ENCODE measurements at places on chromosomes 7 and 10.

- DNase-seq: no peak
Observed at GRCh38 chr7:89027781-89028180, 232.2 kb upstream of the TEX47 start.

DNA sequence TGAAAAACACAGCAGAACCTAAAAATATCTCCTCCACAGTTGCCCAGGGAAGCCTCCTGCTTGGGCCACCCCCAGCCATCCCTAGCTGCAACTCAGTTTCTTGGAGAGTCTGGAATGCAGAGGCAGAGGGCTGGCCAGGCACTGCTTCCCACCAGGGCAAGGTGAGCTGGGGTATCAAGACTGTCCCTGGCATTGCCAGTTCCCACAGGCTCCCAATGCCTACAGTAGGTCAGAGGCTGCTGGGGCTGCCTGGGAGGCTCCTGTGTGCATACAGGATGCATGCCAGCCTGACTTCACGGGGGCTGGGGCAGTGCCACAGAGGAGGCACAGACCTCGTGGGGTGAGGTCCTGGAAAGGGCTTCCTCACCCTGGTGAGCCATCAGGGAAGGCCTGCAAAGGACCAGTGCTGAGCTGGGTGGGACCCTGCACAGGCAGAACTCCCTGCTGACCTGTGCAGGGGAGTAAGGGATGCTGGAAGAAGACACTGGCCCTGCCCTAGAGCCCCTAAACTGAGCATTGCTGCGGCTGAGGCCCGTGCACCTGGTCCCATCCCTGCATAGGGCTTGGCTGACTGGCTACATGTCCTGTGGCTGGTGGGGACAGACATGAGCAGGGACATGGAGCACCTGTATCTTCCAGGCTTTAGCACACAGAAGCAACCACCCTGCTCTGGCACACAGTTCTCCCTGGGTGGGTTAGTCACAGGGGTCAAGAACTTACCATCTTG, 121.9 kb upstream of the RET start:
- DNase-seq: no peak

GRCh38 chr10:132476146-132477065, 61.2 kb upstream of the INPP5A start:
- no peak for DNase-seq

GRCh38 chr7:36535866-36536664, 146.4 kb downstream of the ANLN start:
- DNase-seq: no peak

- DNase-seq: no peak
Observed at GRCh38 chr10:125543796-125544195, 139.2 kb downstream of the TEX36 start.

DNA sequence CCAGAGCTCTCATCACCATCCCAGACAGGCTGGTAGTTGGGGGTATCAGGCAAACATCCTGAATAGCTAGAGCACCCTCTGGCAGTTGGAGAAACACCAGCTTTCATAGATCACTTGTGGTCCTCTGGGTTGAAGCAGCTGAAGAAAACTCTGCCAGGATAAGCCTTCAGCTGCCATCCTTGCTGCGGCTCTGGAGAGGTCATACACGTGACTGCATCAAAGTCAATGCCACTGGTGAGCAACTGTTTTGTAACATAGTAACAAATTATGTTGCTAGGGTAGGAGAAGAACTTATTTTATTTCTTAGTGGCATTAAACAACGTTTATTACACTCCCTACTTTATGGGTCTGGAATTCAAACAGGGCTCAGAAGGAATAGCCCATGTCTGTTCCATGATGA, 19.2 kb upstream of the PANK1 start:
- DNase-seq: no peak

DNA sequence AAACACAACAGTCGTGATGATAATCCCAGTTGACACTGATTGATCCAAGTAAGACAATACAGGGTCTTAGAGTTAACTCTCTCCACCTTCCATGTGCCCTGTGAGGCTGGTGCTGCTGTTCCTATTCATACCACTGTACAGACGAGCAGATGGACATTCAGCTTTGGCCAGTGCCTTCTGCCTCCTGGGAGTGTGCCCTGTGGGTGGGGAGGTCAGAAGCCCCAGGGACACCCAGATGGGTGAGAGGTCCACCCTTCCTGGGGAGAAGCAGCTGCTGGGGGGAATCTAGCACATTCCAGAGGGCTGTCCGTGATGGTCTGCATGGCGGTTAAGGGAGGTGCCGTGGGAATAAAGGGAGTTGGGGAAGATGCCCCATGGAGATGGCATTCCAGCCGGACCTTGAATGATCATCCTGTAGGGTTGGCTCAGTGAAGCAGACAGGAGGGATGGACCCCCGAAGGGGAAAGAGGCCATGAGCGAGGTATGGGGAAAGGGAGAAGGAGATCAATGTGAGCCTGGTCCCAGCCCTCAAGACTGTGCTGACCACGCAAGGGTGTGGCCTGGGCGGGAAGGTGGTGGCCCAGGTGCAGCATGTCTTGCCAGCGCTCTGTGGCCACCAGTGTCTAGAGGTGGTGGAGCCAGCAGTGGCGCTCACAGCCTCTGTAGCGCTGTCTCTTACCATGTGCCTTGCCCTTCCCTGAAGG, 74.0 kb downstream of the ADCY1 start:
- DNase-seq: no peak

DNA sequence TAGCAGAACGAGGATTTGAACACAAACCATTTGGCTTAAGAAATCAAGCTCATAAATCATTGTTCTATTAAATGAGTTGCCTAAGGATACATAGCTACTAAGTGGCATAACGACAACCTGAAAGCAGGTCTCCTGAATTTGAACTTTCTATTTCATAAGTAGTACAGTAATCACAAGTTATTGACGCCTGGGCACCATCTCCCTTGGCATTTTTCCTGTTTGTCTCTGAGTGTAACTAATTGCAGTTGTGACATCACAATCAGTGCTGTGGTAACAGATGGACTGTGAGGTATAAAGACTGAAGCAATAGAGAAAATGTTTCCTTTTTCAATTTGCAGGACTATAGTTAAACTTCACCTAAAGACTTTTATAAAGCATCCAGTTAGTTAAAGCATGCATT, 6.4 kb upstream of the CSTF2T start:
- DNase-seq: no peak

- DNase-seq: peak; percentile 25
Observed at GRCh38 chr10:124315591-124316270, 103.0 kb downstream of the OAT start.

DNA sequence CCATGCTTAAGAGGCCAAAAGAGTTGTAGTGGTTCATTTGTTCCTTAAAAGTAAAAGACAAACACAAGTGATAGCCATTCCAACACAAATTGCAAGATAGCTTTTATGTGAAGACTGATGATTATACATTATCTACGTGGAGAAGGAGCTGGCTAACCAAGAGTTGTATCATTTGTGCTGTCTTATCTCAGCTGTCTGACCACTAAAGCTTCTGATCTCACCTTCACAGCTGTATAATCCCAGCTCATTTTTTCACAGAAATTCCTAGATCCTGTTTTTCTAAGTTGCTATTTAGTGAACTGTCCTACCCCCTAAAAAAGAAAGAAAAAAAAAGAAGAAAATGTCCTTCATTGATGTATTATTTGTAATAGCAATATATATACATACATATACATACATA, 9.8 kb downstream of the USP6NL start:
- no peak for DNase-seq

DNA sequence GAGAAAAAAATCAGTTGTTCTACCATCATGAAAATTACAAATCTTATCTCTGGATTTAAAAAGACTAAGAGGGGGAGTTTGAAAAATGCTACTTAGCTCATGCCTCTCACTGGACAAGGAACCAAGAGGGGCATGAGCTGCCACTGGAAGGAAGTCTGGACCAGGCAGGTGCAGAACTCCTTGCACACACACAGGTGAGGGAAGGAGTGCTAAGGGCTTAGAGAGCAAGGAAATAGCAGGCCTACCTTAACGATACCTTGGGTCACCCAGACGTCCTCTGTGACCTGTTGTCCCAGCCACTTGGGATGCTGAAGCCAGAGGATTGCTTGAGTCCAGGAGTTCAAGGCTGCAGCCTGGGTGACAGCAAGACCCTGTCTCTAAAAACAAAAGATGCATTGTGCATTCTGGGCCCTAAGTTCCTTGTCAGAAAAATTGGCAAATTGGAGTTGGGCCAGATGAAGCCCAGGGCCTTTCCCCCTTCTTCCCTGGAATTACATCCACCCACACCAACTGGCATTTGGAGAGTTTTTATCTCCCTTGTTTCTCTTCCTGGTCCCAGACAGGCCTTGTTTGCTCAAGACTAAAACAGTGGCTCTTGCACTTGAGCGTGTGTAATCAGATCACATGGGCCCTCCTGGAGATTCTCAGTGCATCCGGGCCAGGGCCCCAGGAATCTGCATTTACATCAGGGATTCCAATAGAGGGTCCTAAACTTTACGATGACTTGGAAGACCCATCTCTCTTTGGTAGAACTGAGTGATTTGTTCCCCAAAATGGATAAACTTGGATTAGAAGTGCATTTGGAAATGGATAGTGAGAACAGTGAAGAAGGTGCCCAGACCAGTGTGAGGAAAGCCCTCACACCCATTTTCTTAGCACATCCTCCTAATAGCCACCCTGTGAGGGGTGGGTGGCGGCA, 3.0 kb downstream of the DDIT4 start:
- no peak for DNase-seq

GRCh38 chr7:70612811-70613210, 519.1 kb upstream of the GALNT17 start:
- DNase-seq: no peak

DNA sequence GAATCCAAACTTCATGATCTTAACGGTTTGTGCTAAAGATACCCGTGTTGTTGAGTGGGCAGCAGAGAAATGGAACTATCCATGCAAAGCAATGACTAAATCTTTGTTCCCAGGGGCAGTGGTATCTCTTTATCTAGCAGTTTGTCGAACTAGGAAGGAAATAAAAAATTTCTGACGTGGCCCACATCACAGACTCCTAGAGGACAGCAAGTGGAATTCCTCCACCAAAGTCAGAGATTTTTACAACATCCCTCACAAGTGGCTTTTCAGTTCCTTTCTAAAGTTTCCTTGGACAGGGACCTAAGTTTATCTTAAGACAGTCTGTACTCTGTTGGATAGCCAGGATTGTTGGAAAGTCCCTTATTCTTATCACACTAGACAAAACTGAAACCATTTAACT, 136.0 kb downstream of the RAPGEF5 start:
- DNase-seq: no peak

GRCh38 chr7:77548206-77548605, 11.1 kb downstream of the PTPN12 start:
- no peak for DNase-seq

- no peak for DNase-seq
Observed at GRCh38 chr10:119061926-119062325, 18.7 kb downstream of the EIF3A start.

DNA sequence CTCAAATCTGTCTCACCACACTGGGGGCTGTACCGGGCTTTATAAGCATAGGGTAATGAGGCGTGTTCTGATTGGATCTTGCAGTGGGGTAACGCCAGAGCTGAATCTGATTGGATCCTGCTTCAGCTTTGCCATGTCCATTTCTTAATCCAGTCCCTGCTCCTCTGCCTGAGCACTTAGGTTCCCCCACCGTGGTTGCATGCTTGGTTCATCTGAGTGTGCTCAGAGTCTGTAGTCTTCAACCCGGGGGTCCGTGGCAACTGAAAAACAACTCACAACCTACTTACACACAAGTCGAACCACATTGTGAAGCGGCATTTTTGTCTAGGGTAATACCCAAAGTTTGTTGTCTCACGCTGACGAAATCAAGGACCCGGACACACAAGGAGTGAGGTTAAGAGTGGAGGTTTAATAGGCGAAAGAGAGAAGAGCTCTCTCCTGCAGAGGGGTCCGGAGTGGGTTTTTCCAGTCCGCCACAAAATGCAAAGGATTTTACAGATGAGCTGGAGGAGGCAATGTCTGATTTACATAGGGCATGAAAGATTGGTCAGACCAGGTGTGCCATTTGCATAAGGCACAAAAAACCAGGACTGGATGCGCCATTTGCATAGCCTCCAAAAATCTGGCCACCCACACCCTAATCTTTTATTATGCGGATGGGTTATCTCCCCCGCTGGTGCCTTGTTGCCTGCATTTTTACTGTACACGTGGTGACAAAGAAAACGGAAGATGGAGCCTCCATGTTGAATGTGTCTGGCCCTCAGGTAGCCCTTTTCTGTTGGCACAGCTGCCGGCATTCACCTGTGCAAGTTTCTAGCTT, 641.8 kb upstream of the FOXK1 start:
- no peak for DNase-seq

DNA sequence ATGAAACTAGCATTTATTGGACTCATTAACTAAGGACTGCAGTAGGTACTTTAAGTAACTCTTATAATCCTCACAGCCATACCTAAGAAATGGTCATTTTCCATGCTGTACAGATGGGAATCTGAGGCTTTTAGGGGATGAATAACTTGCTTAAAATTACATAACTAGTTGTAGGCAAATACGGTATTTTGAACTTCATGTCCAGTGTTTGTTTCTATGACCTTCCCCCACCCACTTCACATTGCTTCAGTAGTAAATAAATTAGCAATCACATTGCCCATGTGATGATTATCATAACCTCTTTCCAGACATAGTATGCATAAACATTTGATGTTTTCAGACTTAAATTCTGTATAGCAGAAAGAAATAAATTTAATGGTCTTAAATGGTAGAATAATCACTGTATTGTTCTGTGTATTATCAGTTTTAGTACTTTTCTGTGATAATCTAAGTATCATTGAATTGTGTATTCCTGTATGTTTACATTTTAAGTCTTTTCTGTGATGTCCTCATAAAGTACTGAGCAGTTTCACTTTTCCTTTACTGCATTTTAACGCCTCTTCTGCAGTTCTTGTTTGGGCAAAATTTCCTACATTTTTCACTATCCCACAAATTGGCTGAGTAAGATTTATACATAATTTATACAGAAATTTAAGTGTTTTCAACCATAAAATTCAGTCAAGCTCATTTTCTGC, 48.3 kb downstream of the ANKIB1 start:
- no peak for DNase-seq

DNA sequence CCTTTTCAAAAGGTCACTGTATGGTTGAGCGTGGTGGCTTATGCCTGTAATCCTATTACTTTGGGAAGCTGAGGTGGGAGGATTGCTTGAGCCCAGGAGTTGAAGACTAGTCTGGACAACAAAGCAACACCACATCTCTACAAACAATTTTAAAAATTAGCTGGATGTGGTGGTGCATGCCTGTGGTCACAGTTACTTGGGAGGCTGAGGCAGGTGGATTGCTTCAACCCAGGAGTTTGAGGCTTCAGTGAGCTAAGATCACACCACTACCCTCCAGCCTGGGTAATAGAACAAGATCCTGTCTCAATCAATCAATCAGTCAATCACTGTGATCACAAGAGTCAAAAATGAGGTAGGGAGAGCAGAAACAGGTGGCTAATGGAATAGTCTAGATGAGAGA, 97.0 kb downstream of the SUGCT start:
- no peak for DNase-seq

- DNase-seq: no peak
Observed at GRCh38 chr10:109480836-109481235, 442.5 kb downstream of the XPNPEP1 start.

DNA sequence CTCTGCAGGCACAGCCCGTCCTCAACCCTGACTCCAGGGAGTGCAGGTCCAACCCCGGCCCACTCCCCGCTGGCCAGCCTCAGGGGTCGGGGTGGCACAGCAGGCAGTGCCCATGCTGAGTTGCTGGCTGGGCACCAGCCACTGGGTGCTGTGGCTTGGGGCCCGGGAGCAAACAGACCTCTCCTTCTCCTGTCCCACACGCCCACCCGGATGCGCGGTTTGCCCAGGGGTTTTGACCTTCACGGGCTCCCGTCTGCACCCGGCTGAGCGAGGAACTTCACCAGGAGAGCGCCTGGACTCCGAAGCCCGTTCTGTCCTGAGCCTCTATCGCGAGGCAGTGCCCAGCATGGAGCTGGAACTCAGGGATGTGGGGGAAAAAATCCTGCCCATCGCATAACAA, 2.6 kb upstream of the GRIFIN start:
- no peak for DNase-seq

GRCh38 chr7:141875453-141875852, 34.2 kb upstream of the PRSS37 start:
- DNase-seq: no peak
